ENCODE measurements at places on chromosomes 12 and 14.
A peak's percentile ranks its signal among the peaks of the same experiment; 100 is the strongest.

DNA sequence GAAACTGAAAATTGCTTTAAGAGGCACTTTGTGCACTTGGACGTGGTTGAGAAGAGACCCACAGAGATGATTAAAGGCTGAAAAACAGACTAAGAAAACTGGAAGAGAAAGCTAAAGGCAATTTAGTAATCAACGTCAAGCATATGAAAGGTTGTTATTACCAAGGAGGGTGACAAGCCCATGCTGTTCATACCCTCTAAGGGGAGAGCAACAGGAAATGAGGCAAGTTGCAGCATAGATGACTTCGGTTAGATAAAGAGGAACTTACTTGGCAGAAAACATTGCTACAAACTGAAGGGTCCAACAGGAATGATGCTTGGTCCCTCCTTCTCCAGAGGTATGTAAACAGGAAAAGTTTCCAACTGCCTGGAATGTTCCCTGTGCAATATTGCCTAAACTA is 107.8 kb downstream of the DUSP6 start:
- DNase-seq = peak; percentile 64

DNA sequence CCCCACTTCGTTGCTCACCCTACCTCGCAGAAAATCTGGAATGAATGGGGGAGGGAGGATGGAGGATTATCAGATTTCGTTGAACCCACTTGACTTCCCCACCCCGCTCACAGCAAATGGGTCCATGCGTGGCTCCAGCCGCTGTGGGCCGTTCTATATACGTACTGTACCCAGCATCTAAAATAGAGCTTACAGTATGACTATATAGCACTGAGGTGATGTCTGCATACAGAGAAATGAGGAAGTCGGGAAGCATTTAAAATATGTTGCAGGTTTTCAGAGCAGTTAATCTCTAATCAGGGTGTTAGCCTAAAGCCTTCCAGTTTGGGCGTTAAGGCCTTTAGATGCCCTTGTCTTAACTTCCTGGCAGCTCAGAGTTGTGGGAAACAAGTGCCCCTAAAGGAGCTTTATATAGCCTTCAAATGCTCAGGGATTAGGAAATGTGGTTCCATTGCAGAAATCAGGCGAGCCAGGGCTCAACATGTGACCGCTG is 1.4 kb downstream of the BICDL1 start:
- DNase-seq = no peak

DNA sequence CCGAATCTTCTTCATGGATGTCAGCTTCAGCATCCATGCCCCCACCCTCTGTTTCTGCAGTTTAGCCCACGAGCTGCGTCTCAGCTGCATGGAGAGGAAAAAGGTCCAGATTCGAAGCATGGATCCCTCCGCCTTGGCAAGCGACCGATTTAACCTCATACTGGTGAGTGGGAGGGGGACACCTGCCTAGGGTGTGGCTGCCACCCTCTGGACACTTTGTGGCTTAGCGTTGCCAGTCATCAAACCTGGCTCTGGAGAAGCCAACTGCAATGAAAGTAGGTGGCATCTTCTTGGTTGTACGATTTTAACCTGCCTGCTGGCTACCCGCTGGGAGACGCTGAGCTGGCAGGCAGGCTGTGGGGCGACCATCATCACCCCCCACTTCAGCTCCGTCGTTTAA is 16.7 kb downstream of the DCAF4 start:
- DNase-seq = no peak

DNA sequence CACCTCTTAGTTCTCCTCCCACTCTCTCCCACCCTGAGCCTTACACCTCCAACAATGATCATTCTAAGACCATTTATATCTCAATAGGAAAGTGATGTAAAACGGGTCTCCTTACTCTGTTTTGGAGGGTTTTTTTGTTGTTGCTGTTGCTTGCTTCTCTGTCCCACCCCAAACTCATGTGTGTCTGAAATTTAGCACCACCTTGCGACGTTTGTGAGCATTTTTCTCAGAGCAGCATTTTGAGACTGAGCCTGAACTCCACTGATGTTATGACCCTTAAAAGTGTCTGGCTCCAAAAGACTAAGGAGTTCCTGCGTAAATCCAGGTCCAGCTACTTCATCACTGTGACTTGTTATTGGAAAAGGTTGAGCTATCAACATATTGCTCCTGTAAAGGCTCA is 155.0 kb downstream of the DAD1 start:
- DNase-seq = no peak

GRCh38 chr12:1594006-1594260 is 448 bp downstream of the FBXL14 start:
- DNase-seq = no peak

DNA sequence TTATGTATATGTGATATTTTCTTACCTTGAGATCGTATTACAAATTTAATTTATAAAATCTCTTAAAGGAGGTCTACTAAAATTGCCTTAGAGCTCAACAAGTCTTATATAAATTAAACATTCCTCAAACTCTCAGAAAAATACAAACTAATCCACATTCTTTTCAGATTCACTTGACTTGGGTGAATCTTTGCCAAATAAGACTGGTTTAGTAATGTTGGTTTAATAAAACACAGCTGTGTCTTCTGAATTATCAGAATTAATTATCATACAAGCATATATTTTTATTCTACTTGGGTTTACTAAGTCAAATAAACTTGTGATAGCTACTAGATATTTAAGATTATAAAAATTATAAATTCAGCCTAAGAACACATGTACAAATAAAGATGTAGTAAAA is 13.3 kb downstream of the GLIPR1L2 start:
- DNase-seq = no peak

GRCh38 chr14:24705840-24706239 is 71.8 kb upstream of the GZMB start:
- DNase-seq = no peak
